ENCODE measurements at places on chromosomes 16 and 17. TPM values are rescaled to one million over a fixed set of nuclear protein-coding genes. Genes with fewer than 3 reads are reported as not detected.

DNA sequence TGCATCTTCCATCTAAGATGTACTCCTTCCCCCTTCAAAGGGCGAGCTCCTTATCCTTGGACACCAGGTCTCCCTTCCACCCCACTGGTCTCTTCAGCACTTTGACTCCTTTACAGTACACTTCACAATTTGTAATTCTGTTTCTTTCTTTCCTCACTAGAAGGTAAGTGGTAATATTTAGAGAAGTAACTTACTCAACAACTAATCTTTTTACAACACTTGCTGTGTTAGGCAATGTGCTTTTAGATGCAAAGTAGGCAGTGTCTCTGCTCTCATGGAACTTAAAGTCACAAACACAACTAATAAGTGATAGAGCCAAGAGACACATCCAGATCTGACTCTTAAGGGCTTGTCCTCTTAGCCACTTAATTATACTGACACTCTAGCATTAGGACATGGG lies 6.4 kb downstream of the SIAH1 start:
- DNase-seq, result no peak
- H3K4me3 ChIP-seq, result peak overlapping the region; percentile 23
- H3K4me1 ChIP-seq, result peaks cover 39% of the 10 kb centered on the region
- H3K27ac ChIP-seq, result peak overlapping the region; percentile 2
- peaks cover 2% of the 10 kb centered on the region for H3K36me3 ChIP-seq

DNA sequence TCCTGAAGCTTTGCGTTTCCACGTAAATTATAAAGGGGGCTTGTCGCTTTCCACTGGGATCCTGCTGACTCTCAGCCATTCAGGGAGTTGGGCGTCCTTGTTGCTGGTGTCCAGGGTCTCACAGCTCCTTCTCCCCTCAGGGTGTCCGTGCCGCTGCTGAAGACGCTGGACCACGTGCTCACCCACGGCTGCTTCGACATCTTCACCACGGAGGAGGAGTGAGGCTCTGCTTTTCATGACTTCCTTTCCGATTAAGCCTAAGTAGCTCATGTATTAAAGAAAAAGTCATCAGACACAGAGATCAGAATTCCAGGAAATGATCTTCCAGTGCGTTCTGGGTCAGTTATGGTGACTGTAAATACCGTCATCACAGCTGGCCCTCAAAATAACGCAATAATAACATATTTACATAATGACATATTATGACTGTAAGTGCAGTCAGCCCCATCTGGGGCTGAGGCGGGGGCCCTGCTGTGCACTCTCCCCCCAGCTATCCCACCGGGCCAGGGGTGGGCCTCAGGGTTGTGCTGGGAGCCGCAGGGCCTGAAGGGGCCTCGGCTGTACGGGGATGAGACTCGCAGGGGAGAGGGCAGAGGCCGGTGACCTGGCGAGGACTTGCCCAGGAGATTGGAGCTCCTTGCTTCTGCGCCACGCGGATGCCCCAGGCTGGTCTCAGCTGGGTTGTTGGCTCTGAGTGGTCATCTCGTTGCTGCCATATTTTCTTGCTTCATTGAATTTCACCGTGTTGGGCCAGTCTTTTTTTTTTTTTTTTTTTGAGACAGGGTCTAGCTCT lies 92.9 kb upstream of the ZNF750 start:
- DNase-seq, result no peak
- H3K36me3 ChIP-seq, result peaks cover 64% of the 10 kb centered on the region
- no peaks in the 10 kb centered on the region for H3K4me1 ChIP-seq
- no peaks in the 10 kb centered on the region for H3K27me3 ChIP-seq
- no peak overlapping the region for H3K4me3 ChIP-seq
- H3K27ac ChIP-seq, result no peak overlapping the region

SYT17 gene
- total RNA-seq, result 1.9 TPM

MYH8 gene
- not detected for total RNA-seq

GRCh38 chr16:83345846-83346640 lies 461.7 kb upstream of the HSBP1 start:
- H3K27ac ChIP-seq, result no peak overlapping the region
- no peaks in the 10 kb centered on the region for H3K27me3 ChIP-seq
- H3K4me3 ChIP-seq, result no peak overlapping the region
- no peaks in the 10 kb centered on the region for H3K4me1 ChIP-seq
- DNase-seq, result no peak

Data from activated CD4-positive, alpha-beta T cell treated with anti-CD3 and anti-CD28 coated beads, Interleukin-2, amount 10 ng/mL, durations not matched to agents 24 days and 14 days (primary cell).